Karpas-422 (cell line): ENCODE measurements at places on chromosomes 2 and 18. TPM values are rescaled to one million over a fixed set of nuclear protein-coding genes. Genes with fewer than 3 reads are reported as not detected.

GPR39 gene
- total RNA-seq: 0.34 TPM in 1 of 2 replicates, not detected in the other

REG3G gene
- not detected in 2 replicates for total RNA-seq

DNA sequence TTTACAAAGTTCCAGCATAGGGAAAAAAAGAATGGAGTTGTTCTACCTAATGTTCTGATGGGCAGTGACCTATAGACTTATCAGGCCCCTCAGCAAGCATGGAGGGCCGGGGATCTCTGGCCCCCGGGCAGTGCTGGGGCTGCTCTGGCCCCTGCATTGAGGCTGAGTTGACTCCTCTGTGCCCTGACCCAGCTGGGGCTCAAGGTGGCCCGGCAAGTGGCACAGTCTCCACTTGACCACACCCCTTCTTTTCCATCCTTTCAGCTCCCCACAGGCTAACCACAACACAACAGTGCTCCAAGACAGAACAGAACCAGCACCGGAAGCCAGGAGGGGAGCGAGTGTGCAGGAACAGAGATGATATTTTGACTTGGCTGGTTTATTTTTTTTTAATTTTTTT, 19.9 kb downstream of the TOGARAM2 start:
- no peaks in the 10 kb centered on the region for H3K4me1 ChIP-seq
- no peaks in the 10 kb centered on the region for H3K36me3 ChIP-seq
- DNase-seq: no peak
- H3K27me3 ChIP-seq: no peaks in the 10 kb centered on the region
- H3K4me3 ChIP-seq: no peak overlapping the region

GRCh38 chr2:99911736-99912135, 230.7 kb downstream of the AFF3 start:
- no peak for DNase-seq
- no peaks in the 10 kb centered on the region for H3K27me3 ChIP-seq
- no peaks in the 10 kb centered on the region for H3K36me3 ChIP-seq
- no peaks in the 10 kb centered on the region for H3K4me1 ChIP-seq
- H3K27ac ChIP-seq: no peak overlapping the region
